ENCODE measurements at places on chromosomes 1 and 21.

- DNase-seq, result no peak
These were observed 3.6 kb upstream of the ZNF672 start for GRCh38 chr1:248834343-248834940.

DNA sequence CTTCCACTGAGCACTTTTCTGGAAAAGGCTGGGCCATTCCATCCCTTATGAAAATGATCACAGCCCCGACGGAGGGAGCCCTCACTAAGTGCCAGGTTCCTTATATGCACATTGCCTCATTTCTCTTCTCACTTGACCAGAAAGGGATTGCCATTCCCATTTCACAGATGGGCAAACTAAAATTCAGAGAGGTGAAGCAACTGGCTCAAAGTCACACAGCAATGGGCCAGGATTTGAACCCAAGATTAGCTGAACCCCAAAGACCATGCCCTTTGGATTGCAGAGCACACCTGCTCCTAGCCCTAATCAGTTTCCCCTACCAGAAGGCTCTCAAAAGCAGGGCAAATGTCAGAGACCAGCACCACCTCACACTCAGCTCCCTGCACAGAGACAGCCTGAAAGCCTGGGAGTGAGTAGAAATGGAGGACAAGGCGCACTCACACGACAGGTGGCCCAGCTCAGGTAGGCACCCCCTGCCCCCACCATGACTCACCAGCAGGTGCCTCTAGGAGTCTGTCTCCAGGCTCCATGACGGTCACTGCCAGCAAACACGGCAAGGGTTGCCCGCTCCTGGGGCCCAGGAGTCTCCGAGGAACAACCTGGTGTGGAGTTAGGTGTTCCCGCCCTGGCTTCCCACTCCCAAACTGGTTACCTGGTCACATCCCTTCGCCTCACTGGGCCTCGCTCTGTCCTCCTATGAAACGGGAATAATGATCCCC, 21.7 kb downstream of the SDC3 start:
- no peak for DNase-seq

- no peak for DNase-seq
These were observed 45.4 kb downstream of the PLEKHA6 start for GRCh38 chr1:204314171-204314892.

DNA sequence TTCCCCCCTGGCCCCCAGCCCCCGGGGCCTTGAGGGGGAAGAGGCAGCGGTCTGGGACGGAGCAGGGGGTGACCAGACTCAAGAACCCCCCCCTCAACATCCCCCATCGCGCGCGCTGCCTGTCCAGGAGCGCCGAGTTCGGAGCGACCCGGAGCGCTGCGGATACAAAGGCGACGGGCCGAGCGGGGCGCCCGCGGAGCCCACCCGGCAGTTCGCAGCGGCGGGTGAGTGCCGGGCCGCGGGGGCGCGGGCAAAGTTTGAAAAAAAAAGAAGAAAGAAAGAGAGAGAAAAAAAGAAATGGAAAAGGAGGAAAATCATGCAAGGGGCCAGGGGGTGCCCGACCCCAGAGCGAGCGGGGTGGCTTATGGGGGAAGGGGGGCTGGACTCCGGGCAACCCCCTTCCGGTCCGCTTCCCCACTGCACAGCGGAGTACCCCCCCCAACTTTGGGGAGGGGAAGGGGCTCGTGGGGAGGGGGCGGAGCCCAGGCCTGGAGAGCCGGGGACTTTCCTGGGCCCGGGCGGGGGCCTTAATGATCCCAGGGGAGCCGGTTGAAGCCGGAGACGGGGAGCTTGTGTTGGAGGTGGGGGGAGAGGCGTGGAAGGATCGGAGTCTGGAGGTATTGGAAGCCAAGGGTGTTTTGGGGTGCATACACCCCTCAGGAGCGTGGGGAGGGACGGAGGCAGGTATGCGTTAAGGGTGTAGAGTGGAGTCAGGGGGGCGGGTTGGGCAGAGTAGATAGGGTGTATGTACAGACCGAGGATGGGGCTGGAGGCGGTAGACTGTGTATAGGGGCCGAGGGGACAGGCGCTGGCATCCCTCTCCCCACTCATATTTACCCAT, 502 bp downstream of the VANGL2 start:
- DNase-seq, result no peak

GRCh38 chr1:151001602-151002001, 5.1 kb downstream of the MINDY1 start:
- no peak for DNase-seq

- no peak for DNase-seq
These were observed 72.5 kb upstream of the GOLT1A start for GRCh38 chr1:204286315-204286714.

GRCh38 chr1:198640174-198640573, 1.3 kb downstream of the PTPRC start:
- no peak for DNase-seq
